Stimulated activated CD8-positive, alpha-beta memory T cell treated with anti-CD3 and anti-CD28 coated beads, Interleukin-4, amount 100 ng/mL, for 4 hours (primary cell): ENCODE measurements at places on chromosomes 7 and 10.
A peak's percentile ranks its signal among the peaks of the same experiment; 100 is the strongest.

DNA sequence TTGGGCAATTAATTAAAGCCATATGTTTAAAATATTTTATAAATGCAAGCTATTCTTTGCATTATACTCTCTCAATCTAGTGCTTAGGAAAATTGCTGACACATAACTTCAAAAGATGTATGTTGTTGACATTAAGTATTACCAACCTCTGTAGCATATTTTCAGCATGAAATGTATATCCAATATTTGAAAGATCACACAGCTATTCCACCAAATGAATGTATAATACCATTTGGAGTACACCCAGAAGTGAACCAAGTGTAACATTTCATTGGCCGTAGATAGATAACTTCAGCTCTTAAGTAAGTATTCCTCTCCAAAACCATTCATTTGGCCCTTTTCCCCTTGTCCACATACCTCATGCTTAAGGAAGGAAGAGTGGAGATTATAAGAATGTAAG lies 104.6 kb downstream of the HECTD2 start:
- no peak for DNase-seq

DNA sequence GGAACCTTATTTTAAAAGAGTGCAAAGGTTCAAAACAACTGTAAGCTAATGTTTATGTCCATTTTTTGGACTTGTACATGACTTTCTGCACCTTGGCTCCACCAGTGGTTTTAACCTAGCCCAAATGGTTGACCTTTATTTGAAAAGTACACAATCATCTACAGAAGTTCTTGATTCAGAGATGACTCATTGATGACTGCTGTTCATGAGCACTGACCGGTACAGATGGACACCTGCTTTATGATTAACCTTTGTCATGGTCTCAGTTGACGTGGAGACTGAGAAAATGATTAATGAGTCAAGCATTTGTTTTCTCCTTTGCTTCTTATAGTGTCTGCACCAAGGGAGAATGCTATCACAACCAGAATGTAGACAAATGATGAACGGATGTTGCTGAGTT lies 55.7 kb upstream of the PTER start:
- no peak for DNase-seq

GRCh38 chr7:8070451-8071180 lies 102.0 kb downstream of the GLCCI1 start:
- no peak for DNase-seq

DNA sequence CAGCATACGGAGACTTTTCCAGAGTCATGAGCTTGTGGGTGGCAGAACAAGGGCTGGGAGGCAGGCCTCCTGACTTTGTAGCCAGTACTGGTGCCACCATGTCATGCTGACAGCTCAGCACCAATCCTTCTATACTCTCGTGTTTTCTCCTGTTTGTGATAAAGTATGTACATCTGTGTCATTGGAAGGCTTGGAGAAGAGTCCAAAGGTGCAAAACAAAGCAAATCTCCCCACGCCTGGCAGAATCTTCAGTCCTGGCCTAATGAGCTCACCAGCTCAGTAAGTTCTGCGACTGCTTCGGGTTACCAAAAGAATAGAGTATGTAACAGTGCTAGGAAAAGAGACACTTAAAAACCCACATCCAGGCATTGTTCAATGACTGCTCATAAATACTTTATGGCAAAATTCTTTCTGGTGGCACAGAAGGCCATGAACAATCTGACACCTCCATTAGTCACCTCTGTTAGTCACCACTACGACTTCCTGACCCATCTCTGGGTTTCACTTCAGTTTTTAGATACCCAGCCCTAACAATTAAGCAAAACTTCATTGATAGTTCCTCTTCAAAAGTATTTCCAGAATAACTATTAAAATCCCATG lies 24.5 kb downstream of the STEAP1 start:
- DNase-seq = no peak

DNA sequence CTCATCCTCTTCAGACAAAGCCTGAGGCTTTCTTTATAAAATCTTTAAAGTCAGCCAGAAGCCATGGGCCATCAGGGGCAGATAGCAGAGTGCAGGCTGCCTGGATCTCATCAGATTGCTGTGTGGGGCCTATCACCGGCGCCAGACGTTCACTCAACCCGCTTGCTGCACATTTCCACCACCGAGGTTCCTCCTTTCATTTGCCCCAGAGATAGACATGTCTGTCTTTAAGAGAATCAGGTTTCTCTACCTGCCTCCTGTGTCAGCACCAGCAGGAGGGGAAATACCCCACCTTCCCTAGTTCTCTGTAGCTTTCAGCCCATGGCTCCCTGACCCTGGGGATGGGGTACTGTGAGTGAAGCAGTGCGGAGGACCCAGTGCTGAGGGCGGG lies 22.0 kb downstream of the SLC18A2 start:
- no peak for DNase-seq

GRCh38 chr10:114680543-114681117 lies 22.6 kb upstream of the ABLIM1 start:
- no peak for DNase-seq

- no peak for DNase-seq
Observed at GRCh38 chr10:49688261-49688846, 8.9 kb downstream of the C10orf53 start.

DNA sequence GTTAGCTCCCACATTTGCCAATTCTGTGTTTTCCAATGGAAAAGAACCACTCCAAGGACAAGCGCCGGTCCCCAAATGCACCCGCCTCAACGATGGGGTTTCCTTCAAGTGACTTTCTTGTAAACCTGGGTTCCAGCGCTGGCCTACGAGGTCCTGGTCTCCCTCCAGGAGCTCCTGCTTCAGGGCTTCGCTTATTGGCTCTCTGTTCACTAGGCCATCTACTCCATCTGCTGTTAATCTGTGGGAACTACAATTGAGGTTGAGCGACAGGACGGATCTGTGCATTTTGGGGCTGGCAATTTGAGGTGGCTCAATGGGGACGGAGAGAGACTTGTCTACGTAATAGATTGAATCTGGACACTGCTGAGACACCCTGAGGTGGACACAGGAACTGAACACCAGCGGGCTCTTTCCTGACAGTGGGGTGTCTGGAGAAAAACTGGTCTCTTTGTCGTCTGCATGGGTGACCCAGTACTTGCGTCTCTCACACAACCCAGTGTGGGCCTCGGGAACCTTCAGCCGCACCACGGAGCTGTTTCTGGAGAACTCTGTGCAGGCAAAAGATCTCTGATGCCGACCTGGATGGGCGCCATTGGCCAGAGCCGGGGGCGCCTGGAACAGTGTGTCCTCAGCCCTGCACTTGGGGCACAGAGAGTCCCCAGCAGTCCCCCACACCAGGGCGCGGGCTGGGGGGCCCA lies 115.9 kb upstream of the ADAM12 start:
- DNase-seq = no peak

GRCh38 chr7:149409895-149410294 lies 51.0 kb downstream of the ZNF777 start:
- DNase-seq = no peak

DNA sequence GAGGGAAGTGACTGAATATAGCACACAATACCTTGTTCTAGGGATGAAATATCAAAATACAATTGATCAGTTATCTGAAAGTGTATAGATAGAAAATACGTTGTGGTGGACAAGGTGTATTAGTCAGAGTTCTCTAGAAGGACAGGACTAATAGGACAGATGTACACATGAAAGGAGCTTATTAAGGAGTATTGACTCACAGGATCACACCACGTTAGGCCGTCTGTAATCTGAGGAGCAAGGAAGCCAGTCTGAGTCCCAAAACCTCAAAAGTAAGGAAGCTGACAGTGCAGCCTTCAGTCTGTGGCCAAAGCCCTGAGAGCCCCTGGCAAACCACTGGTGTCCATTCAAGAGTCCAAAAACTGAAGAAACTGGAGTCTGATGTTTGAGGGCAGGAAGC lies 406.1 kb downstream of the MDFIC start:
- DNase-seq = no peak

DNA sequence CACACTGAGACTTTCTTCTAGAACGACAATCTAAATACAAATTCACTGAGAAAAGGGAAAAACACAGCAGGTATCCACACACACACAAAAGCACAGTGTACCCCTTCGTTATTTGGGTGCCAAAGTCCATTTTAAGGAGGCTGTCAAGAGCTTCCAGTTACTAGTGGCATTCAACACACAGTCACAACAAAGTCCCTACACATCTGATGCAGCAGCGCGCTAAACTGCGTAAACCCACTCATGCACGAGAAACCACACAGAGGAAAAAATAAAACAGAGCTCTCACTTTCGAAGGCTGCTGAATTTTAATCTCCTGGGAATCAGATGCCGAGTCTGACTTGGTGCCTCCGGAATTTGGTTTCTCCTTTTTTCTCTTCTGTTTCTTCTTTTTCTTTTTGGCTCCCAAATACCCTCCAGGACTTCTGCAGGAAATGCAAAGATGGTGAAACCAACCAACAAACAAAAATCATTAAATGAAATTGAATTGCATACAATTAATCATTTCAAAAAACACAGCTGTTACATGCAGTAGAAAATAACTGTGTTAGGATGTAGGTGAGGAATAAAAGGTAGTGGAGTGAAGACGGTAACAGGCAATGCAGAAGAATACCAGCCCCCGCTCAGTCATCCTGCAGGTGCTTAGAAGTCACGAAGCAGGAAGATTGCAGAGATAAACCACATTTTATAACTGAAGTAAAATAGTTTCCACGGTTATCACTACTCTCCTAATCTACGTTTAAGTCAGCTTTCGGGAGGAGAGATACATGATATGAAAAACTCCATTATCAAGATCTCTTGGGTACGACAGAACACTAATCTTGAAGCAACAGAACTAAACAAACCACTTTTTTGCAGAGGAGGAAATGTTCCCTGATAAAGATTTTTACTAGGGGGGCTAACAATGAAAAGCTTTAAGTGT lies 27.1 kb downstream of the NMT2 start:
- DNase-seq = no peak

GRCh38 chr7:52959336-52959735 lies 76.1 kb upstream of the POM121L12 start:
- DNase-seq = no peak

- peak; percentile 28 for DNase-seq
Observed at GRCh38 chr10:131928248-131929095, 27.7 kb downstream of the PPP2R2D start.

DNA sequence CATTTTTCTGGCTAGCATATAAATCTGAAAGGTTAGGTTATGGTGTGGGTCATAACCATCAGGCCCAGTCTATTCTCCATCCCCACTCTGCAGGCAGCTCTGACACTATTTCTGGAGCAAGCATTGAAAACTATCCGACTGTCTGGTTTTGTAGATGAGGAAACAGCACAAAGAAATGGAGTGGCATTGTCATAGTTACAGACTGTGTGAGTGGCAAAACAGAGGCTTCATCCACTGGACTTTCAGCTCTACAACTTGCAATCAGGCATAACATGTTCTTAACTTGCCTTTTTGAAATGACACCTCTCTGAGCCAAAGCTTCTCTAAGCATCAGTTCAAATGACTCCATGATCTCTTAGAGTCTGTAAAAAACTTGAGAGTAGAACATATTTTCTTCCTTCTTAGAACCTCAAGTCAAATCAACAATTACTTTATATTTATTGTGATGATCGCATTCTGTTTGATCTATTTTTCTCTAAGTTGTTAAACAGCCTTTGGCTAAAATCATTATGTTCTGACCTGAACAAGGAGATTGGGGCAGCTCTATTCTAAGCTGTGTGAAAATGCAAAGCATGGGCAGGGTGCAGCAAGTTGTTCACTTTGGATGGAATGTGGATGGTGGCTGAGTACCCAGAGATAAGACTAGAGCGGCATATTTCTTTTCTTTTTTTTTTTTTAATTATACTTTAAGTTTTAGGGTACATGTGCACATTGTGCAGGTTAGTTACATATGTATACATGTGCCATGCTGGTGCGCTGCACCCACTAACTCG lies 68.5 kb downstream of the LRRC4 start:
- no peak for DNase-seq

DNA sequence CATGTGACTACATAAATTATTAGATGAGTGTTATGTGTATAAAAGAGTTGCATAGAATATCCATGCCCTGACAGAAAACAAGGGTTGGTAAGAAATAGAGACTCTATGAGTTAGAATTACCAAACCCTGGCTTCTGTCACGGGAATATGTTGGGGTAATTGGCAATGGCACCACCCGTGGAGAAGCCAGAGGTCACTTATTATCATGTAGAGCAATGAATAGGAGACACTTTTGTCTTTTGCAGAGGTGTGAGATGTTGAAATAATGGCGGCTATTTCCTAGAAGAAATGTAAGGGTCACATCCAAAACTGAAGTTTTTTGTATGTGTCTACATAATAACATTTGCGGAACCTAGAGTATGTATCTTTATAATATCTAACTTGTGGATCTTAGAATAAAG lies 35.3 kb downstream of the ABCB5 start:
- no peak for DNase-seq

DNA sequence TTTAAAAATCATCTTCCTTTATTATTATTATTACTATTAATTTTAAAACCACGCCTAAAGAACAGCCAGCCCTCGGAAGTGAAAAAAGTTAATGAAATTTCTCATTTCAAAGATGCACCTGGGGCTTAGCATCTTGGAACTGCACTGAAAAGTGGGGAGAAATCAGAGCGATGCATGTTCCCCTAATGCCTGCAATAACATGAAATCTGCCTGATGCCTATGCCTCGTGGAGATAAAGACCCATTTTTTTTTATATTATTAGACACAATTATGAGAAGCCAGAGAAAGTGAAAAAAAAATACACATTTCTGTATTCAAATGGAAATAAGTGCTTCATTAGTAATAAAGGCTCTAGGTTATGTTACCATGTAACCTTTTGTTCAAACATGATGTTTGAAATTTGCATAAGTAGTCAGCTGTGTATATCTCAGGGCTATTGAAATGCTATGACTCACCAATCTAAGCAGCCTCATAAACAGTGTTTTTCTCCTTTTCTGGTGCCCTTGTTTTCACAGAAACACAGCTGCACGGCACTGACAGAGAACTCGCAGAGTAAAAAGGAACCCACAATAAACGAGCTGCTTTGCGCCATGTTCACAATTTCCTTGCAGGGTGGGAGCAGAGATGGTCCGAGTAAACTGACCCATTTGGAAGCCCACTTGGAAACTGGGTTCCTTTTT lies 175.8 kb upstream of the PRKCQ start:
- DNase-seq = no peak
